ENCODE measurements at places on chromosomes 2 and 18.
A peak's percentile ranks its signal among the peaks of the same experiment; 100 is the strongest.

DNA sequence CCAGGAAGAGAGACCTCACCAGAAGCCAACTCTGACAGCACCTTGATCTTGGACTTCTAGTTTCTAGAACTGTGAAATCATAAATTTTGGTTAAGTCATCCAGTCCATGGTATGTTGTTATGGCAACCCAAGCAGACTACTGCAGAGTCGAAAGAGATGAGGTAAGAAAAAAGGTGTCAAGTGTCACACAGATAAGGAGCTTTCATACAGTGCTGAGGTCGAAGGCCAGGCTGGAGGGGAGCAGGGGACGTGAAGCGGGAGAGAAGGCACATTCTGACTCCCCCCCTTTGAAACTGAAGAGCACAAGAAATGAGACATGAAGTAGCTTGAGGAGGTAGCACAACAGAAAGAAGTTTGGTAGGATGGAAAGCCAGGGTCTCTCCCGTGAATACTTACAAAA, 110.4 kb downstream of the ALK start:
- no peak for DNase-seq

GRCh38 chr2:98175811-98176210, 88.8 kb downstream of the VWA3B start:
- no peak for DNase-seq

DNA sequence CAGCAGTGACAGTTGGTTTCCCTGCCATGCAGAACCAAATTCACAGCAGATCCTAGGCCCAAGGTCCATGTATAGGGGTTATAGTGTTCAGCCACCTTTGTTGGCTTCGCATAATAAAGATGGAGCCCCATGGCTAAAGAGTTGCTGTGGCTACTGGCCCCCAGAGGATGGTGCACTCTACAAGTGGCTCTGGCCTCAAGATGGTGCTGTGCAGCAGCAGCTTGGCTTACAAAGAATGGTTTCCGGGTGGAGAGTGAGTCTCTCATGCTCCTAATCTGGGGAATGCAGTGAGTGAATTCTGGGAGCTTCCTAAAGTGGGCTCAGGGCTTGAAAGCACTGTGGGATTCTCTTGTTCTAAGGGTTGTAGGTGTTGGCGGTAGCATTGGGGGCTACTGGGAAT, 1199.7 kb downstream of the CNTNAP5 start:
- no peak for DNase-seq

GRCh38 chr18:53739700-53740099, 484.8 kb downstream of the MBD2 start:
- DNase-seq, result no peak

GRCh38 chr2:145592361-145592760, 1072.4 kb upstream of the ZEB2 start:
- no peak for DNase-seq

- no peak for DNase-seq
These were observed 57.1 kb downstream of the ZFP36L2 start for GRCh38 chr2:43169099-43169945.

GRCh38 chr2:45330637-45331409, 280.2 kb downstream of the SRBD1 start:
- no peak for DNase-seq

DNA sequence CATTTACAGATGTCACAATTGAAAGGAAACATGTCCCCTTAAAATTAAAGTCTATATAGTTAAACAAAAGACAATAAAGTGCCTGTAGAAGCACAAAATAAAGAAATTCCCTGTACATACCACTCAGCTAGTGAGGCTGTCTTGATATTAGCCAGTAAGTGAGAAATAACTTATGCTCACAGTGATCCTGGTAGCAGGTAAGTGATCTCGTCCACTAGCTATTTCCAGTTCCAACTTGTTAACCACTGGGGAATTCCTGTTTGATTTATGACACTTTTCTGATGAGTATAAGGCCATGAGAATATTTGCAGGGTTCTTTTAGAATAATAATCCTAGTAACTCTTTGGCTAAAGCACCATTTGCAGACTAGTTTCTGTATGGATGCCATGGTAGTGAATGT, 127.9 kb upstream of the PGAP1 start:
- no peak for DNase-seq

GRCh38 chr2:95346231-95346737, 49.1 kb downstream of the KCNIP3 start:
- no peak for DNase-seq

- no peak for DNase-seq
These were observed 59.4 kb upstream of the SIX2 start for GRCh38 chr2:45068571-45069140.

DNA sequence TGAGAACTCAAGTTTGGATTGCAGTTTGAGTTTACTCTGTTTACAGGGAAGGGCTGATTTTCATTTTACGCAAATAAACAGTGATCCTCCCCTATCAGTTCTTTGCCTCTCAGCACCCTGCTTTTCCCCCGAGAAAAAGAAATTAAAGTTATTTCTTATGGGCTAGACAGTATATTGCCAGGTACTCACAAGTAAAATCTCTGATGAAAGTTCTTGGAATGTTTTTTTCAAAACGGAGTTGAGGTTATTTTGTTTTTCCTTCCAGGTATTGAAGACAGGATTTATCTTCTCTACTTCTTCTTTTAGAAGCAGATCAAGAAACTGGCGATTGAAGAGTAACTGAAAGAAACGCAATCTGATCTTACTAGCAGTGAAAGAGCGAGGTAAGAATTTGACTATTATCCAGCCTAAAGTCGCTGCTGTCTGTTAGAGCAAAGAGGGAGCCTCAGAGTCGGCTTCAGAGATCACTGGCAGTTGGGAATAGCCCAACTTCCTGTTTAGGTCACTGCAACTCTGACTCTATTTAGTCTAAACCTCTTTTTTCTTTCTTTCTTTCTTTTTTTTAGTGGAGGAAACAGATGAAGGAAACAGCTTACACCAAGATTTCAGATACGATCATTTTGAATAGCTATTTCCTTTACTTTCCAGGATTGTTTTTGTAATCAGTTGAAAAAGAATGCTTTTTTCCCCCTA, at the start of gene TFPI:
Gene TFPI, minus strand, starts transcription at position 425 of the 693 bp plus-strand sequence. CDS start 50,667 bp downstream, outside the sequence.
- DNase-seq, result no peak

DNA sequence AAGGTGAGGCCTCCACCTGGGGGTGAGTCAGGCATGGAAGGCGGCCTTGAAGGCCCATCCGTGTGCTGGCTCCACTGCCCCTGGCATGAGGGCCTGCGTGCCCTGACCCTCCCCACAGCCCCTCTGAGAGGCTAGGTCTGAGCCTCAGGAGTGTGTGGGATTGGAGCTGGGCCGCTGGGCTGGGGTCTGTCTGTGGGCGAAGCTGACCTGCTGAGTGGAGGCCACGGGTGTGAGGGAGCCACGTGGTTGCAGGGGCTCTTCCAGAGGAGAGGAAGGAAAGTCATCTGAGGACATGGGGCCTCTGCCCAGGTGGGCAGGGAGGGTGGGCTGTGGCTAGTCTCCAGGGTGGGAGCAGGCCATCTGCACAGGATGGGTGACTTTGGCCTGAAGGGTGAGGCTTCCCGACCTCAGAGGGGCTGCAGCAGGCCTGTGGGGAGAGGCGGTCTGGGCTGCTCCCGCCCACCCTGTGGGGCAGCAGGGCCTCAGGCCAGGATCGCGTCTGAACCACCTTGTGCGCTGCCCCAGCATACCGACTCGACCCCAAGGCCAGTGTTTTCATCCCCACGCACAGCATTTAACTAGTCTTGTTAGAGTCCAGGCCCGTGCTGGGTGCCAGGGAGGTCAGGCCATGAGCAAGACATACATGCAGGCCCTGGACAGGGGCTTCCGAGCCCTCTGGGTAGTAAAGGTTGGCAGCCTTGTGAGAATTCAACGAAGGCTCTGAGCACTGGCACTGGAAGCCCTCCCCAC, 11.2 kb downstream of the ARHGEF4 start:
- no peak for DNase-seq

DNA sequence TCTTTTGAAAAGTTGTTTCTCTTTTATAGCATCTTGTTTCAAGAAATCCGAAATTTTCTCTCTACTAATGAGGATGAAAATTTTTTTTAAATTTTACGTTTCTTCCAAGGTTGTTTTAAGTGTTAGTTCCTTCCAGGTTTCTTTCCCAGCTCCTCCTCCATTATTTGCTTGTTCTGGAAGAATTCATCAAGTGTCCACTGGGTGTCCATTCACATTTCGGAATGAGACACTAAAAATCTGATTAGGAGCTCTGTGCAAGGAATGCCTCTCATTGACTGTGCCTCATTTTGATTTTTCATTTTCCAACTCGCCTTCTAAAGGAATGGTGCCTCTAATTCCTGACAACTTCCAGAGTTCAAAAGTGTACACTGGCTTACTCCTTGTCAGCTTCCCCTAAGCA, 6.1 kb downstream of the SP100 start:
- DNase-seq, result no peak

DNA sequence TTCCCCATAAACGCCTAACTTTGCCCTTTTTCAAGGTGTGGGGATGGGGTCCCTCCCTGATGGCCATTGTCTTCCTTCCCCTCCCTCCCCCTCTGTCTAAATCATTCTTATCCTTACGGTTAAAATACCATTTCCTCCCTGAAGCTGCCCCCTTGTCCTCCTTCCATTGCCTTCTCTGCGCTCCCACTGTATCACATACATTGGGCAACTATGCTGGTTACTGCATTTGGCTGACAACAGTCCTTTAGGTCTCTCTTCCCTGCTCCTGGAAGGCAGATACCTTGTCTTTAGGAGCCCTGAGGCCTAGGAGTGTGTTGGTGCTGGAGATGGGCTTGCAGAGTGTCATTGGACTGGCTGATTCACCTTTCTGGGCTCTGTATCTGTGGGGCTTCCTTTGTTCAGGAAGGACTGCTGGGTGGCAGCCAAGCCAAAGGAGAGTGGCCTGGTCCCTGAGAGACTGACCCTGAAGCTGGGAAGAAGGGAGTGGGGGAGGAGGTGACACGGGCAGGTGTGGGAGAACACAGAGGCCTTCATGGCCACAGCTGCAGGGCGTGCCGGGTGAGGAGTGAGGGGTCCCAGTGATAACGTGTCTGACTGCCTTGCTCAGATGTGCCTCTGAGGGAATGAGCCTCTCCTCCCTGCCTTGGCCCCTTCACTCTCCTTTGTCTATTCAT, 2.2 kb downstream of the WNT6 start:
- no peak for DNase-seq

DNA sequence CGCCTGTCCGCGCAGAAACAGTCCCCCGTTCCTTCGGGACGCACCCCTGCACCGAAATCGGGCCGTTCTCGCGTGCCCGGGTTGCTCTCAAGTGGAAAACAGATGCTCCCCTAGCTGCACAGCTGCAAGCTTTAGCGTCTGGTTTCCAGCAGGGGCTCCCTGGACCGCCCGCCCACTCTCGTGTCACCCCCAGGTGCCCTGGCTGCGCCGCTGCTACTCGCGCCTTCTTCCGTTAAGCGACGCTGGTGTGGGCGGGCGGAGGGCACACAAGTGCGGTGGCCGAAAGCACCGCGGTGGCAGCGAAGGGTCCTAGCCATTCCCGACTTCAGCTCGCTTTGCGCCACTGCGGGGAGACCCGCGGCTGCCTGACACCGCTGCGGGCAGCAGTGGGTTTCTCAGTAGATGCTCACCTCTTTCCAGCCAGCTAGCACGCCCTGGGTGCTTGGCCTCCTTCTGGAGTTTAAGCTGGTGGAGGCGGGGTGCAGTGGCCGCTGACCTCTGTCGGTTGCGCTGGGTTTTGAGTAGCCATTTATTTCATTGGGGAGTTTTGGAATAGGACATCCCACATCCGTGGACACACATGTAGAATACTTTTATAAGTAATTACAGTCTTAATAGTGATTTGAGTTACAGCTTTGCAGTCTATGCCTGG, 806 bp downstream of the ZNF407 start:
- peak; percentile 43 for DNase-seq

- DNase-seq, result no peak
These were observed 91.3 kb downstream of the SPRED2 start for GRCh38 chr2:65340898-65341681.

GRCh38 chr2:194116861-194117260, 1540.2 kb upstream of the SLC39A10 start:
- DNase-seq, result no peak

DNA sequence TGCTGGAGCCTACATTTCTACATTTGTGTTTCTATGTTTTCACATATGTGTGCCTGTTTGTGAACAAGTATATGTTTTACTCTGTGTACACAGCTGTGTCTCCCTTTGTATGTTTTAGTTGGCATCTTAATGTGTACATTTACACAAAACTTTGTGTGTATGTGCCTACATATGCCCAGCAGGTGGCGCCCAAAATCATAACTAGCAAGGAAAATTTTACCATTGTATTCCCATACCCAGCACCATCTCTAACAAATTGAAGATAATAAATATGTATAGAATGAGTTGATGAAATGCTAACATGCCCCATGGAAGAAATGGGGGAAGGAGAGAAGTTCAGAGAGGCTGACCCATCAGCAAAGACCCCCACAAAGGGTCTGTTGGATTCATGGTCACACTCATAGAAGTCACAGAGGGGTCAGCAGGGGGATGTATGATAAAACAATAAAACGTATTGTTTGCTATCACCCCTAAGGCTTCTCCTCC, 48.1 kb downstream of the PKDCC start:
- peak; percentile 67 for DNase-seq

DNA sequence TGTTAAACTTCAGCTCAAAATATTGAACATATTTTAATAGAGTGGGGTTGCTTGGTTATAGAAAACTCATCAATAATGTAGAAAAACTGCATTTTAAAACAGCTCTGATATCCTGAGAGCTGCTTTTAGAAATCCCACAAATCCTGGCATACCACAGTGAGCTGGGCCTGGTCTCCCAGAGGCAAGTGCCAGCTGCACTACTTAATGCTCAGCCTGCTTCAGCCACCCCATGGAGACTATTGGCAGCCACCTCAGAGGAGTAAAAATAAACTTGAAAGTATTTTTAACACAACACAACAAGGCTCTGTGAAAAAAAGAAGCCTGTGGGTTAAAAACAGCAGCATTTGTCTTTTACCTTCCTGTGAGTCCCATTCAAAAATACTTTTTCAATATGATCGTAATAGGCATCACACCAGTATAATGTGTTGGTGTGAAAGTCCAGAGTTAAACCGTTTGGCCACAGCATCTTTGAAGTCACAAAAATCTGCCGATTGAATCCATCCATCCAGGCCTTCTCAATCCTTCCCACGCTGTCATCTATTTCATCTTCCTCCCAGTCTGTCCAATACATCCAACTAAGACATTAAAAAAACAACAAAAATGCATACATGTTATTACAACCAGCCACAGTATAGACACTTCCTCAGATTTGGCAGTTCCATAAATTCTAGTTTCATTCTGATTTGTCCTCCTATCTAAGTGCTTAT, 1115.3 kb downstream of the LRP1B start:
- DNase-seq, result no peak

GRCh38 chr2:28633746-28634145, 117.9 kb upstream of the PPP1CB start:
- no peak for DNase-seq

- DNase-seq, result no peak
These were observed at the start of gene GRB14 for GRCh38 chr2:164620873-164621763. TSS of gene GRB14 (minus strand) at chr2:164621482. CDS start at chr2:164621309, 173 bp downstream.

DNA sequence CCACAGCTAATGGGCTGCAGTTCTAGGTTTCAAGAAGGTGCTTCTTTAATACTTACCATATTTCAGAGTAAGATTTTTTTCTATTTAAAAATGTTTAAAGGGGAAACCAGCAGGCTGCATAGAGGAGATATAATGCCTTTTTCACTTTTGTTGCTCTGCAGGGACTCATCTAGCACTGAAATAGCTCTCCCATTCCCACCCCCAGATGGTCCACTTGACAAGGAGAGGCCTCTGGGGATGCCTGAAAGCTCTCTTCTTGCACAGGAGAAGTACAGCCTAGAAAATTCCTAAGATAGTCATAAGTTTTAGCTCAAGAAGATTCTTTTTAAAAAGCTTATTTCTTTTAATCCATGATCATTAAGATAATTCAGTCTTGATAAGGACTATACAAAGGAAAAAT, 126.4 kb downstream of the CDH2 start:
- DNase-seq, result no peak
